ENCODE measurements at places on chromosomes 2 and 18.

- DNase-seq: no peak
Observed at GRCh38 chr2:117698287-117698686, 116.2 kb upstream of the DDX18 start.

DNA sequence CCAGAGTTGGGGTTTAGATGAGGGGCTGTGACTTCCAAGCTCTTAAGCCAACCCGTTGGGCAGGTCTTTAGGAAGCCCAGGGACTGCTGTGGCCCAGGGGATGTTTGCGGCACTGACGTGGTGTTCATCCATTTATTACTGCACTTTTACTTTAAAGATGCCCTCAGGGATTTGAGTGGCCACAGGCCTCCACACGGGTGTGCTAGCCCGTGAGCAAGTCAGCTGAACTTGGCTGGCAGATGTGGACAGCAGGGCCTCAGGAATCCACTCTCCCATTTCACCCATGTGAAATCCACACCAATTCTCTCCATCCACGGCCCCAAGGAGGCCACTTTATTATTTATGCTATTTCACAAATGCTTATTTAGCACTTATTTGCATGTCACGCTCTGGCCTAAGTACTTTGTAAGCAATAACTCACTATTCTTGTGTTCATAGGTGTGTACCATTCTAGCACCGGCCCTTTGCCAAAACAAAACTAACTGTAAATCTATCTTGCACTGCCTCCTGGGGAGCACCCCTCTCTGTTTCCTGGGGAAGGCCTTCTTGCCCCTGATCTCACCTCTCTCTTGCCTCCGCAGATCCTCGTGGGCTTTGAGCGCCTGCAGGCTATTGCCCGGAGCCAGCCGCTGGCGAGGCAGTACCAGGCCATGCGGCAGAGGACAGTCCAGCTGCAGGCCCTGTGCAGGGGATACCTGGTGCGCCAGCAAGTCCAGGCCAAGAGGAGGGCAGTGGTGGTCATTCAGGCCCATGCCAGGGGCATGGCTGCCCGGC is 39.1 kb upstream of the GPR17 start:
- DNase-seq: no peak

DNA sequence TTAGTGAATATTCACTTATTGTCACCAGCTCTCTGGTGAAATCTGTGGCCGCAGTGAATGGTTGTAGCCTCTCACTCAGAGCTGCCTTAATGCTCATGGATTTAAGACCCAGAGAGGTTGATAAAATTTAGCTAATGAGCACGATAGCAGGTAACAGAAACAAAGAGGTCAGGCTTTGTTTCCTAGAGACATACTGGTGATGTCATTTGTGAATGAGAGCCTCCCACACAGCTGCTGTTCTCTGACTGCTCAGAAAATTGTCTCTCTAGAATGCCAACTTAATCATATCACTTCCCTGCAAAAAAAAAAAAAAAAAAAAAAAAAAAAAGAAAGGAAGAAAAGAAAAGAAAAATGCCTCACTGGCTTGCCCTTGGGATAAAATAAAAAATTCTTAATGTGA is 411.7 kb upstream of the MYT1L start:
- DNase-seq: peak; percentile 19

DNA sequence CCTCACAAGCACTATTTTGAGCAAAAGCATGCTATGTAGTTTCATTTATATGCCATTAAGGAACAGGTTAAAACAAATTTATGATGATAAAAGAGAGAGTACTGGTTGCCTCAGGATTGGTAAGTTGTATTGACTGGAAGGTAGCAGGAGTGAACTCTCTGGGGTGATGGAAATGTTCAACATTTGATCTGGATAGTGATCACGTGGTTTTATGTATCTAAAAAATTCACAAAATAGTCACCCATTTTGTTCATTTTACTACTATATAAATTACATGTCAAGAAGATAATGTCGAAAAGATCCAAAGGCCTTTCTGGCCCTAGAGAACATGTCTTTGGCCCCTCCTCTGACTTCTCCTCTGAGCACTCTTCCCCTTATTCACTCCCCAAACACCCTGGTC is 10.4 kb upstream of the RAPGEF4 start:
- no peak for DNase-seq

- DNase-seq: no peak
Observed at GRCh38 chr2:205511641-205512040, 170.7 kb upstream of the NRP2 start.

DNA sequence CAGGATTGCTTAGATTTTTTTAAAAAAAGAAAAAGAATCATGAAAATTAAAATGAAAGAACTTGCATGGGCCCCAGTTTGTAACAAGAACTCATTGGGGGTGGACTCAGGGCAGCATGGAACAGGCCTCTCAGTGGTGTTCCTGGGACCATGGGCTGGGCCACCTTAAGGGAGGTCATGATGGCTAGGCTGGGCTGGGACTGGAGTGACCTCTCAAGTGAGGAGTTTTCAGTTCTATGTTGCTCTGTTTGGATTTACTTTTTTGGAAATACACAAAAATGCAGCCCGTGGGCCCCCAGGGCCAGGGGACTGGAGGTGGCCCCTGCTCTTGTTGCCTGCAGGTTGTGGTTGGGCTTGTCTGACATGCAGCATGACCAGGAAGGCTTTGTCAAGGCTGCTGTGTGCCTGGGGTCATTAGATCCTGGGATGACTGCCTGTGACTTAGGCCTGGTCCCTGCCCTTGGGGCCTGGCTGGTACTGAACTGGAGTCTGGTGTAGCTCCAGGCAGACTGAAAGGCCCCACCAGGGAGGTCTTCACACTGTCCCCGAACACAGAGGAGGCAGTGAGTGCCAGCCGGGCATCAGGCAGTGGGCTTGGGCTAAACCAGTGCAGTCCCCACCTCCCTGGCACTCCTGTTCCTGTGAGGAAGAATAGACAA is 115.6 kb downstream of the GLI2 start:
- DNase-seq: no peak

DNA sequence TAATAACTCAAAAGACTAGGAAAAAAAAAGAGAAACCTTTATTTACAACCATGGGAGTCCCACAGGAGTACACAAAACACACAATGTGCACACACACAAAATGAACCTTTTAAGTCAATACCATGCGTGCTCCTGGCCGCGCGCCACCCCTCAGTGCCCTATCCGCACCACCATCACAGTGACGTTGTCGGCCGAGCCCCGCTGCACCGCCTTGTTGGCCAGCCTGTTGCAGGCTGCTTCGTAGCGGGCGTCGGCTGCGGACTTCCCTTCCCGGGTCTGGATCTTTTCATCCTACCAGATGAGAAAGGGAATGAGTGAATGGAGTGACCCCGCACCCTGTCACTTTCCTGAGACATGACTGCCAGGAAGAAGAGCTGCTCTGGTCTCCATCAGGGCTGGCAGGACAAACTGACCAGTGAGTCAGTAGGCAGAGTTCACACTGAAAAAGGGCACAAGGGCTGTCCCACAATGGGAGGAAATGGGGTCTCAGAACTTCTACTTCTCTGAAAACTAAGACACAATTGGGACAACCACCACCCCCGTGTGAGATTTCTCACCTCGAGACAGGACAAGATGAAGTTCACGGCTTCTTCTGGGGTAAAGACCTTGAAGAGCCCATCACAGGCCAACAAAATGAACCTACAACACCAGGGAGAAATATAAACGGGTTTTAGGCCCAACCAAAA is 11.8 kb downstream of the ERFE start:
- no peak for DNase-seq

DNA sequence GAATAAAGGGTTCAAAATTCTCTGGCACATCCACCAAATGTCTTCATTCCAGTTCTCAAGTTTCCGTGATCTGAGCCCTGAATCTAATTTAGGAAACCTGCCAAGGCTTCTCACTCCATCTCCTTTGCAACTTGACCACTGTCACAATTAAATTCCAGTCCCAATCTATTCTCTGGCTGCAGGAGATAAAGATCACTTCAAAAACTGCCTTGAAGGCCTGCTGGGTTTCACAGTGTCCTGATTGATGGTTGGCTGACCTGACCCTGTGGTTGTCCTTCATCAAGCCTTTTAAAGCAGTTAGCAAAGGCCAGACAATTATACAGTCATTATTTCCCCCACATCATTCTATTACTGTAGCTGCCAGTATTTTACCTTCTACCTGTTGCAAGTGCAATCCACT is 60.3 kb upstream of the DNAJC10 start:
- DNase-seq: no peak

- no peak for DNase-seq
Observed at GRCh38 chr2:6290217-6291015, 575.3 kb downstream of the CMPK2 start.

Data from suppressor macrophage treated with lipopolysaccharide for 1 hour (primary cell).